Inflammatory macrophage treated with lipopolysaccharide for 4 hours (primary cell): ENCODE measurements at places on chromosomes 16 and 17.
A peak's percentile ranks its signal among the peaks of the same experiment; 100 is the strongest.

- peak; percentile 91 for DNase-seq
Measured at GRCh38 chr17:43211480-43212402, at the start of gene TMEM106A. Gene TMEM106A (plus strand): TSS chr17:43211875. CDS start chr17:43213042, 1,167 bp downstream.

DNA sequence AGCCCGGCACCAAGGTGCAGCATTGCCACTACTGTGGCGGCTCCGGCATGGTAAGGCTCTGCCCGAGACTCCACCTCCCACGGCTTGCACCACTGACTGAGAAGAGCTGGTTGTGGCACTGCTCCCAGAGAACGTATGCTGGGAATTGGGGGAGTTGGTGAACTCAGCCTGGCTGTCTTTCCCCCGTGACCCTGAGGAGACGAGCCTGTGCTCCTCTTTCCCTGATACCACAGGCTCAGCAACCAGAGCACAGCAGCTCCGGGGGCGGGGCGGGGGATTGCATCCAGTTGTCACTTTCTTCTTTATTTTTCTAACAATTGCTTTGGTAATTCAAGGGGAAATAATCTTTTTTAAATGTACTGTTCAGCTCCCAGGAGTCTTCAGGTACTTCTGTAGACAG, 16.7 kb downstream of the DNAJA3 start:
- no peak for DNase-seq

GRCh38 chr16:84068041-84068440, 25.4 kb upstream of the SLC38A8 start:
- DNase-seq: no peak

DNA sequence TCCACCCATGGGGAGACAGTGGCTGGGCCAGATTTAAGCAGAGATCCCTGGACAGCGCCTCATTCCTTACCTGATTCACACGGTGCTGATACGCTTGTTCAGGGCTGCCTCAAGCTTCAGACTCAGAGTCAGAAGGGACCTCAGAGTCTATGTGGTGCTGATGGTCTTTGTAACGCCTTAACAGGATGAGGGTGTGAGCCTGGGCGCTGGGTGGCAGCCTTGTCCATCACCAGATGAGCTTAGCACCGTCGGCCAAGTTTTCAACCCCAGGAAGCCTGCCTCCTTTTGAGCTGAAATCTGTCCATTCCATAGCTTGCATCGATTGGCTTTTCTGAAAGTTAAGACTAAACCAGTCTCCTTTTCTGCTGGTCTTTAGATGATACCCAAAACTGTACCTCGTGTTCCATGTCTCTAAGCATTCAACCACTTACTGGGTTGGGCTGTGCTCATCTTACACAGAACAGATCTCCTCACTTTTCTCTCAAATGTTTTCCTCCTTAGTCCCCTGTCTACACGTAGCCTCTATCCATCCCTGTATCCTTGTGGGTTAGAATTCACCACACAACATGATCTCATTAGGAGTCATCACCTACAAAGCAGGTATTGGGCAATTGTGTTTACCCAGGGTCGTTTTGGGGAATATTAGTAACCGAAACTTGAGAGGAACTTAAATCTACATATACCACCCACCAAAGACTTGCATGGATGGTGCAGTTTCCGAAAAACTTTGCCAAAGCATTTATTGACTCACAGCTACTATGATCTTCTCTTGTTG, 573.4 kb downstream of the CDH13 start:
- DNase-seq: no peak

GRCh38 chr17:46195217-46195855, 2.1 kb upstream of the KANSL1 start:
- no peak for DNase-seq

GRCh38 chr16:19203374-19203966, 35.4 kb downstream of the SYT17 start:
- no peak for DNase-seq

- DNase-seq: peak; percentile 79
Measured at GRCh38 chr17:7475764-7476422, 3.5 kb downstream of the ZBTB4 start.

DNA sequence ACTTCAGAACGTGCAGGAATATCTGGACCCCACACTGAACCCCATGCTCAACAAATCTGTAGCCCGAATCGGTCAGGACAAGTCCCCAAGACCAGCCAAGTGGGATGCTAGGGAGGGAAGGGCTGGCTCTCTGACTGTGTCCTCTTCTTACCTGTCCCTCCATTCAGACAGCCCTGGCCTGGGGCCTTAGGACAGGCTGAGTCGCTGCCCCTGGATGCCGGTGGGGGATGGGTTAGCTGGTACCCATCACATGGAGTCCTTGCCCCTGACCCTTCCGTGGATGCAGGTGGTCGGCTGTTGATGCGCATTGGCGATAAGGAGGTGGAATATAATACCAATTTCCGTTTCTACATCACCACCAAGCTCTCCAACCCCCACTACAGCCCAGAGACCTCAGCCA, 16.0 kb upstream of the KDM6B start:
- no peak for DNase-seq

DNA sequence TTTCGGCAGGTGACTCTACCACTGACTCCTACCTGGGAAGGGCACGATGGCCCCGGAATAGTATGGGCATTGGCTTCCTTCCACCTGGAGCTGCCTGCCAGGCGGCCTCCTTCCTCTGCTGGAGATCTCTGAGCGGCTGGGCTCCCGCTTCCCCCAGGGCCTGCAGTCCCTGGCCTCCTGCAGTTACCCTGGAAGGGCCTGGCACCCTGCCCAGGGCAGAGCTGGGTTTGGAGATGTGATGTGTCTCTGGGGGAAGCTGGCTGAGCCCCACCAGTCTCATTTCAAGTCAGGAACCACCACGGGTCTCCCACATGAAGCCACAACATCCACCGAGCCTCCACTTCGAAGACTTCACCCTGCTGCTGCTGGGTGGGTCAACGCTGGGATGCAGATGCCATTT, 97.9 kb downstream of the IRF8 start:
- no peak for DNase-seq

DNA sequence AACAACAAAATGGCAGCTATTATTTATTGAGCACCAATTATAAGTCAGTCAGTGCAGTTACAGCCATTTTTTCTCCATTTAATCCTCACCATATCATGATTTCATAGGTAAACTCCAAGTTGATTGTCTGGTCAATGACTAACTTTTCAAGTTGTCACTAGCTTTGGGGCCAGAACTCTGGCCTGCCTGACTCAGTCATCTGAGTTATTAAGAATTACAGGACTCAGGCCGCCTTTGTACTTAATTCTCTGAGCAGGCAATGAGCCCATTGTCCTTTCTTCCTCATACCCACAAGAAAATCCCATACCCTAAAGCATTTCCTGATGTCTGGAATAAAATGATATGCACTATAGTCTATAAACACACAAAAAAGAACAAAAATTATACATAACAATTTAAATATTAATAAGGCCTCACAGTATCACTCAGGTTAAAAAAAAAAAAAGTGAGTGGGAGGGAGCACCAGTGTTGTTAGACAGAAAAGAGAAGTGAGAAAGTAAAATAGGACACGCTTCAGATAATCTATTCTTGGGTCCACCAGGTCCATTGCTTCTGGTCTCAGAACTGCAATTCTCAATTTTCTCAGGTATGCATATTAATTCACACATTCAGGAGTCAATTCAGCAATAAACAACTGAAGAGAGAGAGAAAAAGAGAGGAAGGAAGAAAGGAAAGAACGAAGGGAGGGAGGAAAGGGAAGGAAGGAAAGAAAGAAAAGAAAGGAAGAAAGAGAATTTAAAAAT, 70.2 kb downstream of the SPAG9 start:
- DNase-seq: peak; percentile 49

DNA sequence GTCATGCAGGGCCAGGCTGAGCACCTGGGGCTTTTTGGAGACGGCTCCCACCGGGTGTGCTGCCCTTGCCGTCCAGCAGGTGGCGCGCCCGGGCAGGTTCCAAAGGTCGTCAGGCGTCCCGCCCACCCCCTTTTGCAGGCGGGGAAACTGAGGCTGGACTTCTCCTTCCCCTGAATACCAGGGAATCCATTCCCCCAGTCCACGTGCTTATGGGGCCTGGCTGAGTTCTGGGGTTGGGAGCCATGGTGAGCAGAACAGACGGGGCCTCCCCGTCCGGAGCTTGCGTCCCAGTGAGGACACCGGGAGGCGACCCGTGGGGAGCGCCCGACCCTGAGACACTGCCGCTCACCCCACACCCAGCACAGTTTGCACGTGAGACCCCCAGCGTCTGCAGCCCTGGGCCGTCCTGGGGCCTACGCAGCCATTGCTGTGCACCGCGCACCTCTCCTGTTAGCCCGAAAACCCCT, 51.8 kb upstream of the JPH3 start:
- DNase-seq: peak; percentile 14

GRCh38 chr16:87860553-87861299, 8.6 kb downstream of the SLC7A5 start:
- no peak for DNase-seq

- DNase-seq: peak; percentile 59
Measured at GRCh38 chr17:78883533-78884131, 19.4 kb downstream of the CEP295NL start.

- DNase-seq: no peak
Measured at GRCh38 chr17:9646546-9646885, 1.2 kb downstream of the USP43 start.

- DNase-seq: peak; percentile 58
Measured at GRCh38 chr16:46607529-46607928, 13.7 kb downstream of the SHCBP1 start.

DNA sequence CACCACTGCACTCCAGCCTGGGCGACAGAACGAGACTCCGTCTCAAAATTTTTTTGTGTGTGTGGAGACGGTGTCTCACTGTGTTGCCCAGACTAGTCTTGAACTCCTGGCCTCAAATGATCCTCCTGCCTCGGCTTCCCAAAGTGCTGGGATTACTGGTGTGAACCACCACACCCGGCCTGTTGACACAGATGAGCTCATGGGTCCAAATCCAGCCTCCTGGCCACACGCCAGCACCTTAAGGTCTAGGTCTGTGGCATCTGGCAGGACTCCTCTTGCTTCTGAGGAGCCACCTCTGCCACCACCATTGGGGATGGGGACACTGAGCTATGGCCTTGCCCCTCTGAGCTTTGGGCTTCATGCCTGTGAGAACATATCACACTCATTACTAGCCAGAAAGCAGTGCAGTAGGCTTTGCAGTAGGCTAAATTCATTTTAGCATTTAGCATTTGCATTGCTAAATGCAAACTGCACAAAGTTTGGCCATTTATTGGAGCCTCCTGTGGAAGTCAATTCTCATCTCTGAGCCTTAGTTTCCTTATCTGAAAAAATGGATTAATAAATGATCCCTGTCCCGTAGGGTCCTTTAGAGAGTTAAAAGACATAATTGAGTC, 5.5 kb upstream of the CDIPT start:
- no peak for DNase-seq

DNA sequence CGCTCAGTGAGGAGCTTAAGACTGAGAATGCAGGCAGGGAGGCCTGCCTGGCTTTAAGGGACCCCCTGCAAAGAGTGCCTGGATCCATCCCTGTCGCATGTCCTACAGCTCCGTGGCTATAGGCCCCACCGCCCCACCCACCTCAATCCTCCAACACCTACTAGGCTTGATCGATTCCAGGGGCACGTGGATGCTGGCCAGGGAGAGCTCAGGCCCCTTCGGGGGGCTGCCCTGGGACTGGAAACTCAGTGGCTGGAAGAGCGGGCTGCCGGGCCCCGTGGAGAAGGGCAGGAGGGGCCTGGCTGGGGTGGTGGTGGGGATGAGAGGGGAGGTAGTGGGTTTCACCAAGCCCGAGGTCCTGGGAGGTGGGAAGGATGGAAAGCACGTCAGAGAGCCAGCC, 22.2 kb downstream of the GGA3 start:
- DNase-seq: no peak

DNA sequence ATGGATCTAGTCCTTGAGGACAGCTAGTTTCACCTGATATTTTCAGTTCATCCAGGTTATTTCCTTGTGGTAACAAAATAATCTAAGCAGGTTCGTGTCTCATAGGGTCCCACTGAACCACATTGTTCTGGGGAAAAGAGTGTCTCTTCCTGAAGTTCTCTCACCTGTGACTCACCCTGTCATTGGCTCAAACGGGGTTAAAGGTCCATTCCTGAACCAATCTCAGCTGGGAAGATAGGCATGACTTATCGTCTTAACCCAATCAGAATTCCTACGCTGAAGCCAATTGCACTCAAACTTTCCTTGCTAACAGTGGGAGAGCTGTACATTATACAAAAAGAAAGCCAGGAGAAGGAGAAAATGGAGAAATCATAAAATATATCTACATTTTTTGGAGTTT, 475.8 kb downstream of the TOX3 start:
- DNase-seq: no peak

DNA sequence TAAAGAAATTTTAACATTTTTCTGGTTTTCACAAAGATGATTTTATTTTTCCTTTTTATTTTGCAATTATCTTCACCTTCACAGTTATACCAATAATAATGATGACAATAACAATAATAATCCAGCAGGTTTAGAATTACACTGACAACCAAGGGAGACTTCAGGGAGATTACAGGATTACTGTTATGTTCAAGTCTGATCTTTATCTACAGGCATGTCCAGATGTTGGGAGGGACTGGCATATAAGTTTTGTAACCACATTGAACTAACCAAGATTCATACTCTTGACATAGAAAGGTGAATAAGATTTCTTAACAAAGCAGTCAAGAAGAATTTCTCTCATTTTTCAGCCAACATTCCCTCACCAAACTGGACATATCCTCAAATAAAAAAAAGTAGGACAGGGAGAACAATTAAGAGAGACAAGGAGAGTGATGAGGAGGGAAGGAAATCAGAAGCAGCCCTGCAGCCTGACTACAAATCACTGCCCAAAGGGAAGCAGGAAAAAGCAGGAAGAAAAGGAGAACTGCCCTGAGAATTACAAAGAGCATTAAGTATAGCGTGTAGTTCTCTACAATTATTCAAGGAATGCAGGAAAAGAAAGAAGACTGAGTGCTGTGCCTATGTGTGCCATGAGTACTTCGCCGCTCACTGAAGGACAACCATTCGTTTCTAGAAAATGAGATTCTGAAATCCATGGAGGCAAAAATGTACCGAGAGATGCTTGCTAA, 155.7 kb upstream of the C17orf78 start:
- DNase-seq: no peak

DNA sequence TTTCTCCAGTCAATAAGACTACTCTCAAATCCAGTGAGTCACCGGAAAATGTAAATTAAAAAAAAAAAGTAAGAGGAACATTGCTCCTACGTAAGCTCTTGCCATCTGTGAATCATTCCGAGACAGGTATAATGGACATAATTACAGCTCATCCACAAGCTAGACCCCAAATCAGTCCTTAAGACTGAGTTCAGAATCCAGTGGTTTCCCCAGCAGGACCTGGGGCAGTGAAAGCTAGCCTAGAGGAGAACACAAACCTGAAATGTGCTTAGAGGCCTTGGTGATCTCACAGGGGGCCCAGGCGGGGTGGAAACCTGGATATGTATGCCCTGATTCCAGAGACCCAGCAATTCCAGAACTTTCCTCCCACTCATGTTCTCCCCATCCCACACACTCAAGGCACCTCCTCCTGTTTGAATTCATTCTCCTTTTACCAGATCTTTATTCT, 132.0 kb downstream of the COPRS start:
- DNase-seq: no peak

GRCh38 chr17:27498615-27499309, 42.5 kb downstream of the KSR1 start:
- no peak for DNase-seq

GRCh38 chr16:57048095-57048494, 44.3 kb upstream of the CPNE2 start:
- no peak for DNase-seq

- DNase-seq: no peak
Measured at GRCh38 chr17:40461732-40462342, 18.6 kb downstream of the IGFBP4 start.
